NCI-H774 (cell line): ENCODE measurements at places on chromosomes 7 and 10.
A peak's percentile ranks its signal among the peaks of the same experiment; 100 is the strongest.

GRCh38 chr10:16950656-16951601, 133.7 kb upstream of the RSU1 start:
- DNase-seq = no peak

DNA sequence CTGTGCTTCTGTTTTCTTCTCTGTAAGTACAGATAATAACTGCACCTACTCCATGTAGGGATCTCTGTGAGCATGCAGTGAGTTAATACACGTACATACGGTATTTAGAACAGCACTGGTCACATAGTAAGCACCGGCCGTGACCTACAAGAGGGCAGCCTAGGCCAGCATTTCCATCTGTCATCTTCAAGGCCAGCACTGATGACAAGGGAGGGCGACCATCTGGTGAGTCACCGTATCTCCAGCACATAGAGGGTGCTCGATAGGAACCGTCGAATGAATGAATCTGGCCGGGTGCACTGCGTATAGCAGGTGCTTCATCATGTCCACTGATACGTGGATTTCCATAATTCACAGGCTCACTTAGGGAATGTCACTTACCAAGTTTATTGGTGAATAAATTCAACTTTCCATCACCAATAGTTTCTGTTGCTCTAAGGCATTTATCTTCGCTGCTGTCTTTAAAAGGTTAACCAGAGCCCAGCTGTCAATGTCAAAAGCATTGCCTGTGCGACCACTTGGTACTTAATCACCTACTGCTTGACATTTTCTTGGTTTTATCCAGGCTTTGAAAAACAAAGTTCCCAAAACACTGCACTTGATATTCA, 8.3 kb downstream of the NOD1 start:
- no peak for DNase-seq

DNA sequence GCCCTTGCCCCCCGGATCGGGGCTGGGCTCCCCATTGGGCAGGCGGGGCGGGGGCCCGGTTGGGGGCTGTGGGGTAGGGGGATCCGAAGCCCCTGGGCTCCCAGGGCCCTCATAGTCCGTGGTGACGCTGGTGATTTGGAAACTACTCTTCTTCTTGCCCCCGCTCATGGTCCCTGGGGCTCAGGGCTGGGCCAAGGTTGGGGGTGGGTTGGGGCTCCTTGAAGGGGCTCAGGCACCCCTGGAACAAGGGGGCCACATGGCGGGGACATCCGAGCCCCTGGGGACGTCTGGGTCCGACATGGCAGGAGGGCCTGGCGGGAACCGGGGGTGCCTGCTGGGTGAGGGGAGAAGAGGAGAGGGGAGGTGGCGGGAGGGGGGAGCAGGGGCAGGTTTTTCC, 1.1 kb downstream of the TSC22D4 start:
- DNase-seq = no peak

DNA sequence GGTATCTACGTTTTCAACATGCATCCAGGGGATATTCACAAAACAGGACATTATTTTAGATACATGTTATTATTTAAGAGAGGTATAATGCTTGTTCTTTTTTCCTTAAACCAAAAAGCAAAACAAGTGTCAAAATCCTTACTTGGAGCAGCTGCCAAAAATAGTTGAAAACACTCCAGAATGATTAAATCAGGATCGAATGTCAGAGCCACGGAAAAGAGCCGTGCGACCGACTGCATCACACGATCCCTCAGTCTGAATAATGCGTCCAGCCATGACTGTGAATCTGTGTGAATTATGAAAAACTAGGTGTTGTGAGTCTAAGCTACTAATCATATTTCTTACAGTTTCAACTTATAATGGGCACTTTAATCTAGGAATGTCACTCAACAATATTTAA, 126.0 kb downstream of the PARD3 start:
- DNase-seq = no peak

DNA sequence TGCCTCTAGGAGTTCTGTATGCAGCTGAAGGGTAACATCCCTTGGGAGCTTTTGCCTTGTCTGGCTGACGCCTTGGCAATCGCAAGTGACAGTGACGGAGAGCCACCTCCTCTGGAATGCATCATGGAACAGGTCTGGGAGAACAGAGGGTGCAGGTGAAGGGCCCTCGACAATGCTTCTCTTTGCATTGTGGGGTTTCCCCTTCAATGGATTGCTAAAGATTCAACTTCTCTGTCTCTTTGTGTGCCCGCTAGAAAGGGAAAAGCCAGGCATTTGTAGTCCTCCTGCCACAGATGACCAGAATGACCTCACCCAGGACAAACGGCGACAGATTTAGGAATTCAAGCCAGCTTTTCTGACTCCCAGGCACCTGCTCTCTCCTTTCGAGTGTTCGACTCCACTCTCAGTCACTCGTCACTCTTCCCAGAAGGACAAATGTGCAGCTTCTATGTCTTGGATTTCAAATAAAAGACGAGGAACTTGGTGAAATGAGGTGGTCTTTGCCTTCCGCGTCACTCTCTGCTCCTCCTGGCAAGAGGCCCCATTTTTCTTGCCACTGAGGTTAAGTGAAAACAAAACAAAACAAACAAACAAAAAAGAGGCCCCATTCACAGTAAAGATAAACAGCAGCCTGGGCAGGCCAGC, 26.1 kb downstream of the IL2RA start:
- no peak for DNase-seq

GRCh38 chr10:48658243-48658974, 26.3 kb upstream of the WDFY4 start:
- DNase-seq = peak; percentile 55

DNA sequence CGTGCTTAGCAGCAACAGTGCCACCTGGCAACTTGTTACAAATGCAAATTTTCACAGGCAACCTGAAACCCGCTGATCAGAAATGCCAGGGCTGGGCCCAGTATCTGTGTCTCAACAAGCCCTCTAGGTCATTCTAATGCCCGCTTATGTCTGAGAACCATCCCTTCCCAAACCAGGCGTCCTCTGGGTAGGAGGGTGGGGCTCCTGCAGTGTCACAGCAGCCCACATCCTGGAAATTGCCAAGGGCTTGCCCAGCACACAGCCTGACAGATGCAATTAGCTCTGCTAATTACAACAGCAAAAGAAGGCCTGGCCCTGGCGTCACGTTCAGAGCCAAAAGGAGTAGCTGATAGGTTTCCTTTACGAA, 15.9 kb downstream of the ITPRIP start:
- DNase-seq = no peak

GRCh38 chr10:103254538-103255325, 9.0 kb downstream of the RPEL1 start:
- DNase-seq = no peak

DNA sequence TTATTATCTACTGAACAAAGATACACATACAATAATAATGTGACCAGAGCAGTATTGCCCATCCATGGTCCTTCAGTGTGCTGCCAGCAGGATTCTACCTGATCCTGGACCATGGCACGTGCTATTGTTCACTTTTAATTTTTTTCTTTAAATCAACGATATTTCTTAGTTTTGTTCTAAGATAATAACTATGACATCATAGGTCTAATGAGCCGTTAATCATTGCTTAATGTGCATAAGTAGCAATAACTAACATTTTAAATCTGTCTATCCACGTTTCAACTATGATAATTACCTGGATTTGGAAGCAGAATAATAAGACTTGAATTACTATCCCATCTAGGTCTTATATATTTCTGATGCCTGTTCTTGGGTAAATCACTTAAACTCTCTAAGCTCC, 253.8 kb downstream of the SORCS1 start:
- DNase-seq = no peak

DNA sequence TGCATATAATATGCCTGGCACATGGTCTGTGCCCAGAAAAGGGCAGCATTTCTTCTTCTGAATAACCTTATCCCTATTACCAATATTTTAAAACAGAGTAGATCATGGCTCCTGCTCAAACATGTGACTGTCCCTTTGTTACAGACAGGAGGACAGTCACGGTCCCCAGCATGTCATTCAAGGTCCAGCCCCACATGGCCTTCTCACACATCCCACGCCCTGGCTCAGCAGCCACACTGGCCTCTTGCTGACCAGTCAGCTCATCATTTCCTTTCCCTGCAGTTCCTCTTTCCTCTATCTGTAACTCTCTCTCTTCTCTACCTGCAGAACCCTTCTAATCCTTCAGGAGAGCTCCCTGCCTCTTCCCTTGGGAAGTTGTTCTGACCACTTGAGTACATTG, 167.8 kb downstream of the CHN2 start:
- DNase-seq = no peak

GRCh38 chr7:71735961-71736556, 604.1 kb downstream of the GALNT17 start:
- DNase-seq = peak; percentile 57

- peak; percentile 79 for DNase-seq
Measured at GRCh38 chr7:107563775-107564552, at the start of the genes COG5 and DUS4L. Gene COG5, minus strand, starts transcription at chr7:107563920. Its CDS starts 24 bp downstream, at chr7:107563896. Gene DUS4L, plus strand, starts transcription at chr7:107563971. Its CDS starts 3,100 bp downstream, at chr7:107567071.

GRCh38 chr10:118473305-118473960, 122.0 kb downstream of the PRLHR start:
- no peak for DNase-seq

GRCh38 chr7:19009936-19010280, 107.5 kb downstream of the TWIST1 start:
- no peak for DNase-seq

- no peak for DNase-seq
Measured at GRCh38 chr7:124459101-124460055, 306.2 kb downstream of the GPR37 start.

- no peak for DNase-seq
Measured at GRCh38 chr7:42014625-42015618, 222.1 kb downstream of the GLI3 start.

- DNase-seq = no peak
Measured at GRCh38 chr10:56874950-56875349, 513.9 kb upstream of the ZWINT start.

DNA sequence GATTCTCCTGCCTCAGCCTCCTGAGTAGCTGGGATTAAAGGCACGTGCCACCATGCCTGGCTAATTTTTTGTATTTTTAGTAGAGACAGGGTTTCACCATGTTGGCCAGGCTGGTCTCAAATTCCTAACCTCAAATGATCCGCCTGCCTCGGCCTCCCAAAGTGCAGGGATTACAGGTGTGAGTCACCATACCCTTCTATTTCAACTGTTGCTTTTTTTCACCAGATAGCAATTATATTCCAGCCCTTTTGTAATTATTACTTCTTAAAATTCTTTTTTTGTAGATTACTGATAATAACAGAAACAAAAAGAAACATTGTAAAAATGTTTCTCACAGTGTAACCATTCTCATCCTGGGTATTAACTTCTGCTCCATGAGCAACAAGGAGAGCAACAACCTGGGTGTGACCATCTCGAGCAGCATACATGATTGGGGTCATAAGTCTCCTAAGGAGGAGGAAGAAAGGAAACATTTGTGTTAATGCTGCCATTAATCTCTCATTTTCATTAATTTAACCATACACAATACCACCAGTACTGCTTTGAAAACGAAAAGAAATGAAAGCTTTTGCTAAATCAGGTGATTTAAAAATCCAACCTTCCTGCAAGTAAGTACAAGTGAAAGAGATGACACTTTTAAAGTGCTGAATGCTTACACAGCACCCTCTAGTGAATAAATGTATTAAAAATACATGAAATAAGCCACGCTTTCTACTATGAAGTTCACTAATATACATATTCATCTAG, 41.8 kb downstream of the ASZ1 start:
- DNase-seq = no peak

GRCh38 chr7:131605280-131605878, 49.0 kb upstream of the PODXL start:
- no peak for DNase-seq

- no peak for DNase-seq
Measured at GRCh38 chr7:144481833-144482232, 78.3 kb upstream of the NOBOX start.

DNA sequence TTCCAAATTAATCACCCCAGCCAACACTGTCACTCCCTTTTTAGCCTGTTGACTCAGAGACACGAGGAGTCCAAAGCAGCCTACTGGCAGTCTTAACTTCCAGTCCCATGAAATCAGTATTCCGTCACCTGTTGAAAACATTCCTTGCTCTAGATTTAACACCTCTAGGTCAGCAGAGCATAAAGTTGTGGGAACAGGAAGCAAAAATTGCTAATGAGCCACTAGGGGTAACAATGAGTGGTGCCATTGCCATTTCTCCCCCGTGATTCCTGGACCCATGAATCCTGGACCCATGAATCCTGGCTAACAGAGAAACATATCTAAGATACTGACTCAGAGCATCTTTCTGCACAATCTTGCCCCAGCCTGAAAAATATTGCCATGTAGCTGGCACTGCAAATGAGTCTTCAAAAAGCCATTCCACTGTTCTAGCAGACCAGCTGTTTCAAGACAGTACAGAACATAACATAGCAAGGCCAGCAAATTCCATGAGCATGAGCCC, 252.7 kb upstream of the PTER start:
- DNase-seq = no peak

- no peak for DNase-seq
Measured at GRCh38 chr10:87829986-87830729, 12.1 kb upstream of the ATAD1 start.

- DNase-seq = no peak
Measured at GRCh38 chr10:31604646-31605170, 285.7 kb downstream of the ZEB1 start.

- no peak for DNase-seq
Measured at GRCh38 chr10:94108200-94108599, 114.5 kb downstream of the PLCE1 start.
